ENCODE measurements at places on chromosomes 6 and 20.

DNA sequence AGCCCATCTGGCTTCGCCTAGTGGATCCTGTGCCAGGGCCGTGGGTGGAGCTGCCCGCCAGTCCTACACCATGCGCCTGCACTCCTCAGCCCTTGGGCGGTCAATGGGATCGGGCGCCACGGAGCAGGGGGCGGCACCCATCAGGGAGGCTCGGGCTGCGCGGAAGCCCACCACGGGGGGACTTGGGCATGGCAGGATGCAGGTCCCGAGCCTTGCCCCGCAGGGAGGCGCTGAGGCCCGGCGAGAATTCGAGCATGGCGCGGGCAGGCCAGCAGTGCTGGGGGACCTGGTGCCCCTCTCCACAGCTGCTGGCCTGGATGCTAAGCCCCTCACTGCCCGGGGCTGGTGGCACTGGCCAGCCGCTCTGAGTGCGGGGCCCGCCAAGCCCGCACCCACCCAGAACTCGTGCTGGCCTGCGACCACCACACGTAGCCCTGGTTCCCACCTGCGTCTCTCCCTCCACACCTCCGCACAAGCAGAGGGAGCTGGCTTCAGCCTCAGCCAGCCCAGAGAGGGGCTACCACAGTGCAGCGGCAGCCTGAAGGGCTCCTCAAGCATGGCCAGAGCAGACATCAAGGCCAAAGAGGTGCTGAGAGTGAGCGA, 52.4 kb downstream of the ROS1 start:
- no peak for DNase-seq

GRCh38 chr6:9398071-9398766, 962.9 kb upstream of the SLC35B3 start:
- no peak for DNase-seq

- no peak for DNase-seq
These were observed 59.8 kb upstream of the HIVEP1 start for GRCh38 chr6:11952316-11952715.

GRCh38 chr6:147109707-147110106, 94.5 kb upstream of the STXBP5 start:
- no peak for DNase-seq

GRCh38 chr6:42929821-42930360, 611 bp downstream of the CNPY3 start:
- DNase-seq, result peak; percentile 46

DNA sequence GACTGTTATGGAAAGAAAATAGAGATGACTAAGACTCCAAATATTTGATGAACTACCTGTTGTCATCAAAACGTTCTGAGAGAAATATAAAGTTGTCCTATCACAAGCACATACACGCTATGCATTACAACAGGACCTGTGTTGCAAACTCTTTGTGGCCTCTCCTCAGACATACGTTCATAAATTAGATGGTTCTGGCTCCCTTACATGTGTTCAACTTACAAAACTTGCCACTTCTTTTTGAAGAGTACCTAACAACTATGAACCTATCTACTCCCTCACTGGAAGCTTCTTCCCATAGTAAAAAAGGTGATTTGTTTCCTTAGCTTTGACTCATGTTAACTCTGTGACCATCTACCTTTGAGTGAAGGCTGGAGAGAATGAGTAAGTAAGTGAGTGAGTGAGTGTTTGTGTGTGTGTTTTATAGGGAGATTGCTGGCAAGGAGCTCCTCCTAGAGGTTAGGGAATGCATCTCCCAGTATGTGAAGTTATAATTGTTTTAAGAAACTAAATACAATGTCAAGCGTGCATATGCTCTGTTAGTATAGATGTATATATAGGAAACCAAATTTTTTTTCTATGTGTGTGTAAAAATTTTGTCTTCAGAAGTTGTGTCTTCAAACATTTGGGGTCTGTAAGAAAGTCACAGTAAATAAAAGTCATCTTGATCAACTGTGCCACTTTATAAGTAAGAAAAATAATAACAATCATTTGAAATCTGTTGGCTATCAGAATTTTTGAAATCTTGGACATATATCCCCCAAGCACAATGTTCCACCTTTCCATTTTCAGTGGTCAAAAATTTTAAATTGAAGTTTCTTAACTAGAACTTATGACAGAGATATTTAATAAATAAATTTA, 1211.1 kb upstream of the GJE1 start:
- DNase-seq, result no peak

DNA sequence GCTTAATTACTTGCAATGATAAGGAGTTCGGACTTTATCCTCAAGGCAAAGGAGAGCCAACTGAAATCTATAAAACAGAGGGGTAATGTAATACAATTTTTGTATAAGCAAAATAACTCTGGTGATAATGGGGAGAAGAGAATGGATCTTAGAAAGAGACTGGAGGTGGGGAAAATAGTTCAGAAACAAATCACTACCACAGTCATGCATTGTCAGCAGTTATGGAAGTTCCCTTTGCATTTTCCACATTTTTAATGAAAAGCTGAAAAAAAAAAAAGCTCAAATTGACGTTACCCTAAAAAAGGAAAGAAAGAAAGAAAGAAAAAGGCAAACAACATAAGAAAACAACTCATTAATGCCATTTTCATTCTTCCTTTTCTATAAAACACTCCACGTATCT, 337.6 kb upstream of the HSF2 start:
- no peak for DNase-seq

- no peak for DNase-seq
These were observed 142.1 kb downstream of the MYB start for GRCh38 chr6:135323202-135323668.

DNA sequence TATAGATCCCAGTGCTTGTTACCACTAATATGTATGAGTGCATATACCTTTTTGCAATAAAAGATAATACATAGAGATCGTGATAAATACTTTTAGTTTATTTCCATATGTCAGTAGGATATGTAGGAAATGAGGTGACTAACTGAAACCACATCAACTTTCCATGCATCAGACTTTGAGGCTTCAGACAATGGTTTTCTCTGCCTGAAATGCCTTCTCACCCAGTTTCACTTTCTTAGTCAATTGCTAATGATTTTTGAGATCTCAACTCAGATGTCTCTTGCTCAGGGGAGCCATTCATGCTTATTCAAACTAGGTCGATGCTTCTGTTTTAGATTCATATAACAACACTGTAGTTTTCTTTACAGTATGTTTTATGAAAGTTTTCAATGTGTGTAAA, 626.6 kb upstream of the ADGRB3 start:
- DNase-seq, result no peak

- no peak for DNase-seq
These were observed 680.2 kb upstream of the MMS22L start for GRCh38 chr6:97963193-97963592.

GRCh38 chr20:29079769-29080690, 2177.4 kb upstream of the DEFB115 start:
- peak; percentile 16 for DNase-seq

GRCh38 chr6:52540286-52540902, 36.5 kb downstream of the TRAM2 start:
- DNase-seq, result no peak

DNA sequence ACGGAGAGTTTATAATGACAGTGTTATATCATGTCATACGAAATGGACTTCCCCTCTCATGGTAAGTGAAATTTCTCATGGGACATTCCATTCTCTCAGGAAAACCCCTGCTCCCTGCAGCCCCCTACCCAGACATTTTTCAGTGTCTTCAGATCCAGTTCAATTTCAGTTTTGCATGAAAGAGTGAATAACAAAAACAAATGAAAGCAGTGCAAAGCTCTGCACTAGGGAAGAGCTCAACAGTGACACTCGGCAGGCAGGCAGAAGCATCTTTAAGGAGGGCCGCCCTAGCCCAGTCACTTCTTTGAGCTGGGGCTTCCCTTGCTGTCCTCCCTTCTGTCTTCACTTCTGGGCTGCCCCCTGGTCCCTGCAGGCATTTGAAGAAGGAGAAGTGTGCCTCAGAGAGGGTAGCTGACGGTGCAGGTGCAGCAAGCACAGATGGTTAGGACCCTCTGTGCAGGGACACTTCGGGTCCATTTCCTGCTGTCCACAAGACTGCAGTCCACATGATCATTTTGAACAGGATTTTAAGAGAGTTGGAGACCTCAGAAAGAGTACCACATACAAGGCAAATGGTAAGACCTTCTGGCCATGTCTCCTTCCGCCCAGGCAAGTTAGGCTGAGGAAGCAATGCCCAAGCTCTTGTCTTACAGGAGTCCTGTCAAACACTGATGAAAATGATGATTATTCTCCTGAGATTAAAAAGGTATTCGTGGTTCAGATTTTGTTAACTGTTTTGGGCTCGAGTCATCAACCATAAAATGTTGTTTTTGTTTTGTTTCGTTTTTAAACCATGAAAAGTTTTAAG, 5.4 kb upstream of the DUSP22 start:
- no peak for DNase-seq

DNA sequence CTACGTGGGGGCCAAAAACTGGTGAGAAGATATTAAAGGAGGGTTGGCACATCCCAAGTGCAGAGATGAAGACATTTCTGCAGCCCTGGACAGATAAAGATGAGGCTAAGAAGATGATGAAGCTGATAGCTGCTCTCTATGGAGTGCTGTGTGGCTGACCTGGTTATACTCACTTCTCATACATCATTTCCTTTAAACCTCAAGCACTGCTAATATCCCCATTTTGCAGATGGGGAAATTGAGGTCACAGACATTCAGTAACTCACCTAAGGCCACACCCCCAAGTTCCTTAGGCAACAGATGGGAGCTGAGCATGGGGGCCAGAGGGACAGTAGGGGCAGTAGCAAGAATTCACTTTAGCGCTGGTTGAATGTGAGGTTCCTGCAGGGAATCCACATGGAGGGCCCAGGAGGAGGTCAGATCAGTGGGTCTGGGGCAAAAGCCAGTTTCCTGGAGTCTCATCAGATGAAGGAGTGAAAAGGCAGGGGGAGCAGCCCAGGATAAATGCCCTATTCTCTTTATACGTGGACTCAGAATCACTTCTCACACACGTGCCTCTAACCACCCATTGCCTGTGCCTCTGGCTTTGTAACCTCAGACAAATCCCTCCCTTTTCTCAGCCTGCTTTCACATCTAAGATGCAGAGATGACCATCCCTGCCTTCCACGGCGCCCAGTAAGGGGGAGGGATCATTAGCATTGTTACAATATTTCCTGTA, 125.8 kb downstream of the NFATC2 start:
- no peak for DNase-seq

DNA sequence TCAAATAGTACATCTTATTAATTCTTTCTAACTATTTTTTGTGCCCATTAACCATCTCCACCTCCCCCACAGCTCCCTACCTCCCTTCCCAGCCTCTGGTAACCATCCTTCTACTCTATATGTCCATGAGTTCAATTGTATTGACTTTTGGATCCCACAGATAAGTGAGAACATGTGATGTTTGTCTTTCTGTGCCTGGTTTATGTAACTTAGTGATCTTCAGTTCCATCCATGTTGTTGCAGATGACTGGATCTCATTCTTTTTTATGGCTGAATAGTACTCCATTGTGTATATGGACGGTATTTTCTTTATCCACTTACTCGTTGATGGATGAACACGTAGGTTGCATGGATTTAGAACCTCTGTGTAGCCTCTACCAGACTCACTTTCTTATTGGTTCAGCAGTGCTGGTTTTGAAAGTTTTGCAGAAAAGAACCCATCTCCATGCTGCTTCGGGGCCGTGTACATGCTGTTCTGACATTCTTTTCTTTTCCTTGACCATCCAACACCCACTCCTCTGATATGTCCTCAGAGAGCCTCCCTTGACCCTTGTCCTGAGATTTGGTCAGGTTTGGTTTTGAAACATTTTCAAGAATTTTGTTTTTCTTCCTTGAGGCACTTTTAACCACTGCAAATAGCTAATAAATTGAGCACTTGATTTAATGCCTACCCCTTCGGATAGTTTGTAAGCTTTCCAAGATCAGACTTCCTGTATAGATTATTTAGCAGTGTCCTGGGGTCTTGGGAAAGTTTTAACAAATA, 231.2 kb upstream of the ZFP64 start:
- DNase-seq, result no peak

DNA sequence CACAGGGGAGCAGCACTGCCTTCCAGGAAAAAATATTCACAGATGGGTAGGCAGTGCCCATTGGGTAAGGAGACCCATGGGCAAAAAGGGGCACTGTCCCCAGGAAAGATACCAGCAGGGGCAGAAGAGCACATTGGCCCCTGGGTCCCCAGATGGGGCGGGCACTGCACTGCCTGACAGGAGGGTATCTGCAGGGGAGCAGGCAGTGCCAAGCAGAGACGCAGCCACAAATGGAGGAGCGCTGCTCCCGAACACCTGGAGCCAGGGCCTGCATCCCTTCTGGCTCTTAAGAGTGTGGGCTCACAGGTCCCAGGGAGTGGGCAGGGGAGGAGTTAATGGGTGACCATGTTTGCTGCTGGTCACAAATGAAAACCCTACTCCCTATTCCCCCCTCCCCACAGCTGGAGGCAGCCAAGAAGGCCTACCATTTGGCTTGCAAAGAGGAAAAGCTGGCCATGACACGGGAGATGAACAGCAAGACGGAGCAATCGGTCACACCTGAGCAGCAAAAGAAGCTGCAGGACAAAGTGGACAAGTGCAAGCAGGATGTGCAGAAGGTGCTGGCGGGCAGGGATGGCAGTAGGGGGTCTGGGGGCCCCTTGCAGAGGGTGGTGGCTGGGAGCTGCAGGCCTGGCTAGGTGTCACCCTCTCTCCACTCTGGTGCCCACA, 27.0 kb downstream of the SPDEF start:
- no peak for DNase-seq

GRCh38 chr6:131062241-131063027, 611 bp downstream of the EPB41L2 start:
- DNase-seq, result peak; percentile 4

GRCh38 chr6:167013946-167014345, 14.7 kb downstream of the CEP43 start:
- no peak for DNase-seq

DNA sequence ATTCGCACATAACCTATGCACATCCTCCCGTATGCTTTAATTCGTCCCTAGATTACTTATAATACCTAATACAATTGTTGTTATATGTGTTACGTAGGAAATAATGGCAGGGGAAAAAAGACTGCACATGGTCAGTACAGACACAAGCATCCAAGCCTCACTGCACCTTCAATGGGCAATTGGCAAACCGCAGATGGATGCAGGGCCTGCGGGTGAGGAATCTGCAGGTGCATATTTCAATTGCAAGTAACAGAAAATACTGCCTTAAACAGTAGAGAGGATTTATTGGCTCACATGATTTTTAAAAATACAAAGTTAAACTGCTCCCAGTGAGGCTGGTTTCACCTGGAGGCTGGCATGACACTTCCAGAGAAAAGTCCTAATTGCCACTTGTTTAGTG, 142.1 kb upstream of the MLN start:
- no peak for DNase-seq

DNA sequence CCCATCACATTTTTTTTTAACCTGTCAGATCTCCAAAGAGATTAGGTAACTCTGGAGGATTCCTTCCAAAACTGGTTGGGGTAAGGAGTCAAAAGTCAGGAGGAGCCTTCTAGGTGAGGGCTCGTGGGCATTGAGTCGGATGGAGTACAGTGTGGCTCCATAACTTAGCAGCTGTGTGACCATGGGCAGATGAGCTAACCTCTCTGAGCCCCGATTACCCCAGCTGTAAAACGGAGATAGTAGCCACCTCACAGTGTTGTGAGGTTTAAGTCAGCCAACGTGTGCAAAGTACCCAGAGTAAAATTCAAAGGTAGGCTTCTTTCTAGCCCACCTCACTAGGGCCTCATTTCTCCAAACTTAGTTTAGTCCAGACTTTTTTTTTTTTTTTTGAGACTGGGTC, 151.5 kb downstream of the CD24 start:
- DNase-seq, result no peak
